NCI-H1930 (cell line): ENCODE measurements at places on chromosomes 4 and X.

GRCh38 chr4:116638592-116638991, 446.8 kb downstream of the TRAM1L1 start:
- no peak for DNase-seq

GRCh38 chr4:32560306-32560705, 1840.1 kb downstream of the PCDH7 start:
- no peak for DNase-seq

- DNase-seq: no peak
Measured at GRCh38 chr4:114100288-114101031, 121.0 kb upstream of the ARSJ start.

DNA sequence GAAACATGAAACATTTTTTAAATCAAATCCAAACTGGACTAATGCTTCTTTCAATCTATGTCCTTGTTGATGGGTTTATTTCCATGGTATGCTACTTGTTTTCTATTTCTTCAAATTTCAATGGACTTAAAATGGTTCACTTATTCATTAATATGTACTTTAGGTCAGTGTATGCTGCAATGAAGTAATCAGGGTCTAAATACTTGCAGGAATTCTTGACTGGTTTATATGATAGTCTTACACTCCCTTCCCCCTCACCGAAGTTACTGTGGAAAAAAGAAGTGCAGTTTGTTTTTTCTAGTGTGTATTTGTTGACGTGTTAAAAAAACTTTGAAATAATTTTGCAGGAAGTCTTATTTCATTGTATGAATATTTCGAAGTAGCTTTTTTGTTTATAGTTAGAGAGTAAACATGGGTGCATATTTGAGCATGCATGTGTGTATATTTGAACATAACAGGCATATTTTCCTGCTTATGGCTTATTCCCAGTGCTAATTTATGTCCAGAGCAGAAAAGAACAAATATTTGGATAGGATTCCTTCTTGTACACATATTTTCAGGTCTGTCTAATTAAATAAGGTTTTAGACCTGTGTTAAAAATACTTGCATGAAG, 65.0 kb downstream of the LIMCH1 start:
- no peak for DNase-seq

DNA sequence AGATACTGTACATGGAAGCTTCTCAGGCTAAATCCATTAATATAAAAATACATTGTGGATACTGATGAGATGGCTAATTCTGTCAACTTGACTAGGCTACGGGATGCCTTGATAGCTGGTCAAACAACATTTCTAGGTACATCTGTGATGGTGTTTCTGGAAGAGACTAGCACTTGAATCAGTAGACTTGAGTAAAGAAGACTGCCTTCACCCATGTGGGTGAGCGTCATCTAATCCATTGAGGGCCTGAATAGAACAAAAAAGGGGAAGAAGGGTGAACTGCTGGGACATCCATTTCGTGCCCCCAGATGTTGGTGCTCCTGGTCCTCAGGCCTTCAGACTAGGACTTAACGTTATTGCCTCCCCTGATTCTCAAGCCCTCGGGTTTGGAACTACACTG, 3.7 kb upstream of the SRP72 start:
- no peak for DNase-seq

DNA sequence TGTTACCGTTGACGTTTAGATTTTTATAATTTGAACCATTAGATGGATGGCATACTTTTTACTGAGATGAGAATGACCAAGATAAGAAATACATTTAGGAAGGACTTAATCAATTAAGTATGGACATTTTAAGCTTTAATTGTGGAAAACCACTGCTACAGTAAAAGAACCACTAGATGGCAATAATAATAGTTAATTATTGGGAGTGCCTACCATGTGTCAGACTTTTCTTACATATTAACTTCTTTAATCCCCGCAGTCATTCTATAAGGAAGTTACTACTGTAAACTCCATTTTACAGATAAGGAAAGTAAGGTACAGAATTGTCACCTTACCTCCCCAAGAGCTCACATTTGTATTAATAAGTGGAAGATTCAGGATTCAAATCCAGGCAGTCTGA, 48.5 kb upstream of the MYOZ2 start:
- no peak for DNase-seq

DNA sequence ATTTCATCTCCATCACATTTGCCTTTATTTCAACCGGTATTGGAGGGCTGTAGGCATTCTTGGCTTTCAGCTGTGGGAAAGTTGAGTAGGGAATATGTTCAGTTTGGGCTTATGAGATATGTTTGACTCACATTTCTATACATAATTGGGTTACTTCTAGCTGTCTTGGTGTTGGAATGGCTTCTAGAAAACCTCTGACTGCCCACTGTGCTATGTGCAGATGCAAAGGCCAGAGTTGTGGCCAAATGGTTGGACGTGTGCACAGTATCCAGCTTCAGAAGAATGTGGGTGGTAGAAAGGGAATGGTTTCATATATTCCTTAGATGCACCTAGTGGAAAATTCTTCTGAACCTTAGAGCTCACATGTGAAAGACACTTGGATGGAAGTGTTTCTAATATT, 92.6 kb upstream of the H2AZ1 start:
- no peak for DNase-seq

DNA sequence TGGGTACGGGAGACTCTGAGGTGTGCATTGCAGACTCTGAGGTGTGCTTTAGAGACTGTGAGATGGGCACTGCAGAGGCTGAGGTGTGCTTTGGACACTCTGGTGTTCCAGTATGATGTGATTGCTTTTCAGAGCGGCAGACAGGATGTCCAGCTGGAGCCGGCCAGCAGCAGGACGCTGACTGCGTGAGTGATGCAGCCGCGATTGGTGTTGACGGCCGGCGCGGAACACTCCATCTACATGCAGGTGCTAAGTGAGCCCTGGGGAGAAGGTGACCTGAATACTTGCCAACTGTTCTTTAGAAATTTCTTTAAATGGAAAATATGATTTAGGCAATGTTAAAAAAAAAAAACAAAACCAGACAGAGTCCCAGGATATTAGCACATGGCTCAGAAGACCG, 103.1 kb upstream of the PPP2R3B start:
- DNase-seq: no peak

GRCh38 chr4:7382634-7383014, 52.1 kb downstream of the PSAPL1 start:
- no peak for DNase-seq
